ENCODE measurements at places on chromosomes 2 and 18.

DNA sequence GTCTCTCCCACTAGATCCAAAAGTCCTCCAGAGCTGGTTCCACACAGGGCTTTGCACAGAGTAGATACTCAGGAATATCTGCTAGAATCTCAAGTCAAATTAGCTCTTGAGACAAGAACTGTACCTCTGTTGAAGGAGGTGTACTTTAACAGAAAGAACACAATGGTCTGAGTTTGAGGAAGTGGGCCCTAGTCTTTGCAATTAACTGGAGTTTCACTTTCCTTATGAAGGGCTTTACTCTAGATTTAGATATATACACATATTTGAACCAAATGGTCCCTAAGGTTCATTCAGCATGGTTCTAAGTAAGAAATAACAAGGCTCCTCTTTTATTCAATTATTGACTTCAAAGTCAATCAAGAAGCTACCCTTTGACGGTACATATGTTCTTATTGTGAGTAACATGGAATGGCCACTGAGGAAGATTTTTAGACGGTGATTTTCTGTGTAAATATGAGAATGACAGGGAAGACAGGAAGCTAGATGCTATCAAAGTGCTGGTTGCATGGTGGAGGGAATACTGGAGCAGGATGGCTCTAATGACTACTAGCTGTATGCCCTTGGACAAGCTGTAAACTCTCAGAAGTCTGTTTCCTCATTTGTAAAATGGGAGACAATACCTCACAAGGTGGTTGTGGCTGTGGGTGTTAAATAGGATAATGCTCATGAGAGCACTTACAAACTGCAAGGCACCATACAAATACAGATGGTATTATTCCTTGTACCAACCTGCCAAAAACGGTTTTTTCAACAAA is 73.5 kb upstream of the SERTAD2 start:
- DNase-seq, result no peak

DNA sequence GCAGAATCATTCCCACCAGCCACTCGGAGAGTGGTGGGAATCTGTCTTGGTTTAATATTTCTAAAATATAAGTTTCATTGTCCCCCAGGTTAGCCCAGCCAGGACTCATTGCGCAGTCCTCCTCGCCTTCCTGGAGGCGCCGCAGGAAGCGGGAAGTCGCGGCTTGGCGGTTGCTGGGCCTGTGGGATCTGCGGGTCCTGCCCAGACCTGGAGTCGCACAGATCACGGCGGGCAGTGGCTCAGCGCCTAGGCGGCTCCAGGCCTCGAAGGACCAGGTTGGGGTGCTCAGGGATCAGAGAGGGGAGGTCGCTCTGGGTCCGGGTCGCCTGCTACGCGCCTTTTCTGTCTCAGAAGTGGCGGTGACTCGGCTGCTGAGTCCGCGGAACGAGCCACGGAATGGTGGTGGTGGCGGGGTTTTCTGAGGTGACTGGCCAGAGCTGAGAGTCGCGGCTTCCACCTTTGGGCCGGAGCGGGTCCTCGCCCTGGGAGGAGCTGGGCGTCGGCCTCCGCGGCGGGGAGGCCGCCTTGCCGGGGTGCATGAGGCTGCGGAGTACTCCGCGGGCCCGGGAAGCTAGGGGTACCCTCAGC is 2.6 kb downstream of the HOXD3 start:
- no peak for DNase-seq

GRCh38 chr2:189512879-189513278 is 67.7 kb downstream of the SLC40A1 start:
- DNase-seq, result no peak

DNA sequence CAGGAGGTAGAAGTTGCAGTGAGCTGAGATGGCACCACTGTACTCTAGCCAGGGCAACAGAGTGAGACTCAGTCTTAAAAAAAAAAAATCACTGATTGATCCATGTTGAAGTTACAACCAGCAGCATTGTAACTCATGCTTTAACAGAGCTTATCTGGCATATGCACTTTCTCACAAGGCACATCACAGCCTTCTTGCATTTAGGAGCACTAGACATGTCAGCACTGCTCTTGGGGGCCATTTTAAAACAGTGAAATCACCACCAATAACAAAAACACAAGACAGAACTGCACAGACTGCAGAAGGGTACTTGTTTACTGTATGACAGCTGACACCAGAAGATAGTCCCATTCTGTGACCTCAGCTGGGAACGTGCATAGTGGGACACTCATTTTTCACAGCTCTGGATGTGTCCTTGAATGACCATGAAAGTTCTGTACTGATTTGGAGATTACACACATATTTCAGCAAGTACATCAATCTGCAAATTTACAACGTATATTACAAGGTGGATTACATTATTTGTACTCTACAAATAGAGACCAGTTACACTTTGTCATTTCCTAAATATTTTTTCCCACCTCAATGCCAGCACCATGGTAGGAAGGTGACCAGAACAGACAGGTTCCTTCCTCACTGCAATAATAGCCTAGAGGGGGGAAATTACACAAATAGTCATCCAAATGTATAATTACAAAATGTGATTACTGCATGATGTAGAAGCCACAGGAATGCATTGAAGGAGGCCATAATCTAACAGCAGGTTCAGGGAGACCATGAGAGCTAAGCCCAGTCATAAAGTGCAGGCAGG is 35.1 kb downstream of the CCBE1 start:
- DNase-seq, result no peak

DNA sequence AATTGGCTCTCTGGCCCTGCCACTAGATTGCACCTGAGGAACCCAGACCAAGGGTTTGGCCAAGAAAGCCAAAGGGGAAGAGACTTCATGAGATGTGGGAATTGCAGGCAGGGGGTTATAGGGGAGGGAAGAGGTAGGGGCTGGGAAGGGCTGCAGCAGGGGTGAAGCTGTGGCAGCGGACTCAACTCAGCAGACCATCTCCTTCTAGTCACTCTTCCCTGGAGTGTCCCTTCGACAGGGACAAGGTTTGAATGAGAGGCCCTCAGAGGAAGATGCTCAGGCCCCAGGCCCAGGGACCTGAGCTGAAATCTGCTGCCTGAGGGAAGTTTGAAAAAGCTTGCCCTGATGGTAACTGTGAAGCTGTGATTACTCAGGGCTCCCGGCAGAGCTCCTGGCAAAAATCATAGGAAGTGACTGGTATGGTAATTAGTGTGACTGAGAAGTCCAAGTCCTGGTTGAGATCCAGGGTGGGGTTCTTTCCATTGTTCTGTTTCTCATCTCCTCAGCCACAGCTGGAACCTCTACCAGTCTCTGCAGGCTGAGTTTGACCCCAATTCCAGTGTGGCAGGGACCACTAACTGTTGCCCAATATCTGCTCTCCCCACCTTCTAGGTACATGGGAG is 300.9 kb downstream of the CYP26B1 start:
- DNase-seq, result no peak

DNA sequence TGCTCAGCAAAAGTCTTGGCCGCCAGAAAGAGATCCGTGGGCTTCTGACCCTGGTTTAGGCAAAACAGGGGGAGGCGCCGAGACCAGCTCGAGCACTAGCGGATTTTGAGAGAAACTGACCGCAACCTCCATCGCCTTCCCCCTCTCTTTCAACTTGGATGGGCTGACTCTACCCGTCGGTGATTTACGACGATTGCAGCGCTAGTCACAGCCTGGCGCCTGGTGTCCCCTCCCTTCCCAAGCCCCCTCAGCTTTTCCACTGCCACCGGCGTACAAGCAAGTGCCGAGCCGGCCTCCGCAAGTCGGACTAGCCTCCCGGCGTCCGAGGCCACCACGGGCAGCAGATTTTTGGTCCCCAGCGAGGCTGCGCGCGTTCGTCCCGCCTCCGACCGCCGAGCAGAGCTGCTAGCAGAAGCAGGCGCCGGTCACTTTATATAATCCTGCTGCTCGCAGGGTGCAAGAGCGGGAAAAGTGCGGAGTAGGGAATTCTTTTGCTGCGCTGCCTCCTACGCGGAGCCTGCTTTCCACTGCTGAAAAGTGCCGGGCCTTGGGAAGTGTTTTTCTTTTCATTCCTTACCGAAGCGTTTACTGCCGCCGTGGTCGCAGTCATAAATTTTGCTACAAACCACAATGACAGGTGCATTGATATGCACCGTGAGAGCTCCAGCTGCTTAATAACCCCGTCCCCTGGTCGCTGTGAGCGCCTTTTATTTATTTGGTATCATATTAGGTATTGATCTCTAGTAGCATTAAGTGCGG is 7.7 kb downstream of the HOXD3 start:
- DNase-seq, result no peak

DNA sequence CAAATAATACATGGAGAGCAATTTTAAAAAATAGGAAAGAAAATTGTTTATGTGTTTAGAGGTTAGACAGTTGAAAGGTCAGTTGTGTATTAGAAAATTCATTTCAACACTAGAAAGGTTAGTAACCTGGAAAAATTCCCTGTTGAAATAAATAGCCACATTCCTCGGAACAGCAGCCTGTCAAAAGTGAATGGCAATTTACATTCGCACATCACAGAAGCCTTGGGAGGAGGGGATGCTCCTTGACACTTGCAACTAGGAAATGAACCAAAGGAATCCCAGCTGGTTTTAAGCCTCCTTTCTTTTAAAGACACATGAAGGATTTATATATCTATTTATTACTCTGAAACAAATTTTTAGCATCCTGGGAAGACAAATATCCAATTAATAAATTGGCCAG is 653.5 kb upstream of the LRRTM4 start:
- DNase-seq, result no peak

GRCh38 chr2:126715111-126715510 is 59.2 kb downstream of the GYPC start:
- no peak for DNase-seq

- no peak for DNase-seq
These were observed 49.9 kb downstream of the CD8B2 start for GRCh38 chr2:106537047-106537446.

DNA sequence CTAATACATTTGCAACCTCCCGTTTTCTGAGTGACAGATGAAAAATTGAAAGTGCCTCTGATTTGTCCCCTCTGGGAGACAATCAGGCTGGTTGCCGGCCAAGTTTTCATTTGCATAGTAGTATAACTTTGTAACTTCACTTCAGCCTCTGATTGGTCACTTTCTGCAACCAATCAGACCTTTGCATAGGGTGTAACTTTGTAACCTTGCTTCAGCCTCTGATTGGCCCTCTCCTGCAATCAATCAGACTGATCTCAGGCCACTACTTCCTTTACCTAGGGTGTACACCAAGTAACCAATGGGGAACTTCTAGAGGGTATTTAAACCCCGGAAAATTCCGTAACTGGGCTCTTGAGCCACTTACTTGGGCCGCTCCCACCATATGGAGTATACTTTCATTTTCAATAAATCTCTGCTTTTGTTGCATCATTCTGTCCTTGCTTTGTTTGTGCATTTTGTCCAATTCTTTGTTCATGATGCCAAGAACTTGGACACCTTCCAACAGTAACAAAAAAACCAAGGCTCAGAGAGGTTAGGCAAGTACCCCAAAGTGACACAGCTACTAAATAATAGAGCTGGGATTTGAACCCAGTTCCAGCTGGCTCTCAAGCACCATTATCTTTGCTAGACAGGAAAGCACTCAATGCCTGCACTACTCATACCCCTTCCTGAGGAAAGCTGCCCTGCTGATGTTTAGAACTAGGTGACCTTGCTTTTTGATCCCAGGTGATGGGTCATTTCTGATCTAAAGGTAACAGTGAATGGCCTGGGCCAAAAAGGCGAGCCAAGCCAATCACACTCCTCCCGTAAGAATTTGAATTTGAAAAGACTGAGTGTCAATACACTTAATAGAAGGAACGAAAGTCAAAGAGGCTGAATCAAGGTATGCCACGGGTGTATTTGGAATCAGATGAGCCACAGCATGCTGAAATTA is 10.9 kb upstream of the MYOM1 start:
- no peak for DNase-seq

DNA sequence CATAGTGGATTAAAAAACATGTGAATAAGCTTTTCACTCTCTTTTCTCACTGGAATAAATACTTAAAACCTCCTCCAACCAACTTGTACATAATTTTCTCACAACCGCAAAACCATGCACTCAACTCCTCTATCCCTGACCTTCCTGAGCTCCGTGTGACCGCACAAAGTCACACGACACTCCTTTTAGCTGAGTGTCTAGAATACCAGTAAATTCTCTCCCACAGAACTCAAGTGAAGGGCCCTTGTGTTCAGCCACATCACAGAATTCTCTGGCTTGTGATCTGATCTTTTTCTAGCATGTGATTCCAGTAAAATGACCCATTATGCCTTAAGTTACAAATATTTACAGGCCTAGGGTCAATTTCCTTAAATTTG is 91.2 kb upstream of the ARL4C start:
- no peak for DNase-seq

GRCh38 chr18:23970161-23971096 is 44.1 kb upstream of the TTC39C start:
- no peak for DNase-seq

DNA sequence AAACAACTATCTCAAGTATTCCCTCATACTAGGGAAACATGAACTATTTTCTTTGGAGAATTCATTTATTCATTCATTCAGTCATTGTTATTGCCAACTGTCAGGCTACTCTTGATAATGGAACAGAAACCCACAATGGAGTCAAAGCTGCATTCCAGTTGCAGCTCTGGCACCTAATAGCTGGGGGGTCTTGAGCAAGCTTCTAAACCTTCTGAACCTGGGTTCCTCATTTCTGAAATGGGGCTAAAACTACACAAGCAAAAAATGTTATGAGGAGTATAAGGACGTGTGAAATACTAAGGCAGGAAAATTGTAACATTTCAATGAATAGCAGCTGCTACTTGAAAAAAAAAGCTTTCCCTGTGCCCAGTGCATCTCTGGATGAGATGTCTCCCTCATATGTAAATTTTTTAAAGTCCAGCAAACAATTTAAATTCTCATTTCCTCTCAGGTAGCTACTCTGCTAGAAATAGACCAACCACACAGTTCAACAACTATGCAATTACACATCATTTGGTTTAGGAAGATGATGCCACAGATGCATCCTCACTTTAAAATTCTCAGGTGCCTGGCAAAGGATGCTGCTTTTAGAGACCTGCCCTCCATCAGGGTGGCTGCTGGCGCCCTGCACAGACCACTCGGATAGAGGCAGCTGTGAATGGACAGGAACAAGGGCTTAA is 38.5 kb downstream of the SPRED2 start:
- no peak for DNase-seq

DNA sequence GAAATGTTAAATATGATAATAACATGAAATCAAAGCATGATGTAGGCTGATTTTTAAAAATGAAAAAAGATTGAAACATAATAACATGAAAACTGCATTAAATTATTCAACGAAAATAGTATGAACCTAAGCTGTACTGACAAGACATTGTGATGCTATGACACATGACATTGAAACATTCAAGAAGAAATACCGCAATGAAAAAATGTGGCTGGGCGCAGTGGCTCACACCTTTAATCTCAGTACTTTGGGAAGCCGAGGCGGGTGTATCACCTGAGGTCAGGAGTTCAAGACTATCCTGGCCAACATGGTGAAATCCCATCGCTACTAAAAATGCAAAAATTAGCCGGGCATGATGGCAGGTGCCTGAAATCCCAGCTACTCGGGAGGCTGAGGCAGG is 14.6 kb downstream of the CXCR1 start:
- no peak for DNase-seq

GRCh38 chr2:37794717-37795116 is 123.3 kb upstream of the CDC42EP3 start:
- DNase-seq, result no peak

DNA sequence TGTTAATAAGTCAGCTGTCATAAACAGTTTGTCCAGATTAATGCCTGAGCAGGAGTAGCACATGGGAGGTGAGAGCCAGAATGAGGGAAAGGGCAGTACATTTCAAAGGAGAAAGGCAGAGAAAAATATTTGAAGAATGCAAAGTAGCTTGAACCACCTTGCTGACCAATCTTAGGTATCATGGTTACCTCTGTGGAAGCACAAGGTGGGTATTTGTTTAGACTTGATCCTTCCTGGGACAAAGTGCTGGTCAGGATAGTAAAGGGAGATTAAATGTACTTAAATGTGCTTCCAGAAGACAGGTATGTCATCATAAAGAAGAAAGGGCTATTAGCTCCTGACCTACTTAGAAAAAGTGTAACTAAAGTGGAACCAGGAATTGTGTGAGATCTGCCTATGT is 105.0 kb downstream of the LRRTM1 start:
- DNase-seq, result no peak

All from cerebellar cortex (tissue), 1 donor.